A673 (cell line): ENCODE measurements at places on chromosomes 4 and X.

DNA sequence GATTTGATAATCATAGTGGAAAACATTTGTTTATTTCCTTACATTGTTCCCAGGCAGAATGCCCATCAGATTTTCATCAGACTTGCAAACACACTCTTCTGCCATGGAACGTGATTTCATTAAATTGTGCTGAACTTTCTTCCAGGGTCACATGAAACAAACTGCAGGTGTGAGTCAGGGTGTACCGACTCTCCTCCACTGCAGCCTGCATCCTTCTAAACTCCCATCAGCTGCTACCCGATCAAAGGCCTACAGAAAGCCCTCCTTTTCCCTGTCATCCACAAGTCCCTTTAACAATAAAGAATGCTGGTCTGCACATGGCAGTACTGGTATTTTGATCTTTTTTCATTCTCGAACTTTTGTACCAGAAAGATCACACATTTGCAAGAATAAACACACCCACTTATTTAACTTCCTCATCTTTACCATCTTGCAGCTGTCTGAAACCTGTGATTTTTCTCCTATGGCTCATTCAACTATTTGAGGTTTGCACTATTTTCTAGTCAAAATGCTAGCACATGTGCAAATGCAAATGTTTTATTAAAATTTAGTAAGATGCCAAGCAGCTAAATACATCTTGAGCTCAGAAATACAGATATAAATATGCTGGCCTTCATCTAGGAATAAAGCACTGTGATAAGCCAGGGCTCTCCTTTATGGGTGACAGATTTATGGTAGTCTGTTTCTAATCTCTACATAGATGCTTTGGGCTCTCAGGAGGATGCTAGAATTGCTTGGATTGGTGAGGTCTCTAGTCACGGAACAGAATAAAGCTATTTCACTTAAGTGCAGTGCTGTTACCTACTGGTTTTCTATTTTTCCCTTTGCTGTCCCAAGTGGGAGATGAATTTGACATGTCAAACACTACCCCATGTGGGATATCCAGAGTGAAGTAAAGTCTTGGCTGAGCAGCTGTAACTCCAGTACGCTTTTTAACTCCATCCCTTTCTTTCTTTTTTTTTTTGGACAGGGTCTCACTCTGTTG, 25.8 kb upstream of the ARHGAP24 start:
- DNase-seq, result no peak

DNA sequence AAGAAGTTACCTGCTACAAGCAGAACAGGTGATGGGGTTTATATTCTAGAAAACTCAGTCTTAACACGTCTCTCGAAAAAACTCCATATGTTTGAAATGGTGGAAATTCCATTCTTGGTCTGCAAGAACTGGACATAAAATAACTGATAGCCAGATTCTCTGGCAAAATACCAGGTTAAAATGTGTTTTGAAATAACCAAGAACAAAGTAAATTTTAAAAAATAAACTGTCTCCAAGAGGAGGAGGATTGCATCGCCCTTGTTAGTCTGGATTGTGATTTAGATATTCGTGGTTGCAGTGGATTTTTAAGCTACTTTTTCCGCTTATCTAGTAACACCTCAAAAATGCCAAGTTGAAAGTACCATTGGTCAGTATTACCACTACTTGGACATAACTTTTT, 40.8 kb downstream of the CENPU start:
- no peak for DNase-seq

DNA sequence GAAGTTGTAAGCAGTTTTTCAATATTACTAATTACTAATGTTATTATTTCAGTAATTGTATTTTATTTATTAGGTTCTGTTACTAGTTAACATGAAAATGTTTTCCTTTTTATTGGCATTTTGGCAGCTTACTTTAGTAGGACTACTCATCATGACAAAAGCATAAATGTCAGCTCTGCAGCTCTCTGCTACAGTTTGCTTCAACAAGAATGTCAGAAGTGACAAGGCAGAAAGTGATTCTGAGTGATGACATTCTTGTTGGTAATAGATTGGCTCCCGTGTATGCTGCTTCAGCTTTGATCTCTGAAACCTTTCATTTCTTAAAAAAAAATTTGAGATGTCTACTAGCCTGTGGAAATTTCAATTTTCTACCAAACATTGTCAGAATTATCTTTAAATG, 1193.9 kb downstream of the FSTL5 start:
- DNase-seq, result no peak

- no peak for DNase-seq
Measured at GRCh38 chr4:127975121-127975770, 10.0 kb downstream of the ABHD18 start.

GRCh38 chrX:103329991-103330390, at the start of gene TCEAL7:
TCEAL7 (plus strand) TSS chrX:103330239; CDS start chrX:103331404, 1,165 bp downstream.
- DNase-seq, result no peak
